ENCODE measurements at places on chromosomes 4 and X.

DNA sequence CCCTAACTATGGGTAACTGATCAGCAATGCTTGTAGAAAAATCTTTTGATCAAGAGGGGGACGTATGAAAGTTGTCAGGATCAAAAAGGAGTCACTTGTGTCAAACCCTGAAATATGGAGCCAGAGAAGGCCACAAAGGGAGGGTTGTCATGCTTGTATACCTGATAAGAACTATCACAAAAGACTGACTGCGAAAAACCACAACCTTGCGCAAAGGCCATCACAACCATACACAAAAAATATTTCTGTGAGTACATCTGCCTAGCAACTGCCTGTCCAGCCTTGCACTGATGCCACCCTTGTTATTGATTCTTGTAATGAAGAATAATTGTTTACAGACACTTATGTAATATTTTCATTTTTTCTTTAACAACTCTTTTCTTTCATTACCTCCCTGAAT is 22.8 kb upstream of the EIF4E start:
- no peak for DNase-seq

DNA sequence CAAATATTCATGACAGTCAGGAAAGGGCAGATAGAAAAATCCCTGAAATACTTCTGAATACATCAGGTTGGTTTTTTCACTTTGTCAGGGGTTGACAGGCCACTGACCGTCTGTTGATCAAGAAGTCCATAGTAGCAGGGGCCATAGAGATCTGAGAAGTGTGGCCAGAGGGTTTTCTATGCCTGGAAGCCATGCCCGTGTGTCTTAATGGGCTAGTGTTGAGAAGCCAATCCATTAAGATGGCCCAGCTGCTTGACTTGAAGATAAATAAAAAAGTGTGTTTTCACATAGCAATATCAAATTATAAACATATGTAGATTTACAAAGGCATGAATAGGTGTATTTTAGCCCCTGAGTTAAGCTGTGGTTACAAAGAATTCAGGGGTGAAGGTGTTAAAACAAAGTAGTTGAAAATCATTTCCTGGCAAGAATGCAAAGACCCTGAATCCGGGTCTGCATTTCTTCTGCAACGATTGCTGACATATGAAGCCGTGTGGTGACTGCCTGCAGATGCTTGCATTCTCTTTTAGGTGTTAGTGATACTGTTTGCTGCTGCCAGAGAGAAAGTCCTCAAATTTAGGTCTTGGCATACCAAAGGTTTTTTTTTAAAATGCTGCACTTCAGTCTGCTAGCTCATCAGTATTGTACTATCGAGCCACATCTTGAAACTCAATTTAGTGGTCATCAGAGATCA is 9.3 kb upstream of the LIMCH1 start:
- no peak for DNase-seq

DNA sequence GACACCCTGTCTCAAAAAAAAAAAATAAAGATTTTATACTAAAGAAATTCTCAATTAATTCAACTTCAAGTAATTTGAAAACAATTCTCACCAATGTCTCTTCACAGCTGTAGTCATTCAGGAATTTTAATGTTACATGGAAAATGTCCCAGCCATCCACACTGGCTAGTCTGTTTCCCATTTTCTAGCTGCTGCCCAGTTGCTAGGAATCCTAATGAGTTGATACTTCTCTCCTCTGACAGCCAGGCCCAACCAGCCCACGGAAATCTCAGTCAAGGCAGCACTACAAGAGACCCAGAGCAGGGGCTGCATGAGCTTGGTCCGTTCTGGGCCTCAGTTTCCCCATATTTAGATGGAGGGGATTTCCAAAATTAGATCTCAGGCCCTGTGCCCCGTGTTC is 59.1 kb downstream of the CASP3 start:
- no peak for DNase-seq

DNA sequence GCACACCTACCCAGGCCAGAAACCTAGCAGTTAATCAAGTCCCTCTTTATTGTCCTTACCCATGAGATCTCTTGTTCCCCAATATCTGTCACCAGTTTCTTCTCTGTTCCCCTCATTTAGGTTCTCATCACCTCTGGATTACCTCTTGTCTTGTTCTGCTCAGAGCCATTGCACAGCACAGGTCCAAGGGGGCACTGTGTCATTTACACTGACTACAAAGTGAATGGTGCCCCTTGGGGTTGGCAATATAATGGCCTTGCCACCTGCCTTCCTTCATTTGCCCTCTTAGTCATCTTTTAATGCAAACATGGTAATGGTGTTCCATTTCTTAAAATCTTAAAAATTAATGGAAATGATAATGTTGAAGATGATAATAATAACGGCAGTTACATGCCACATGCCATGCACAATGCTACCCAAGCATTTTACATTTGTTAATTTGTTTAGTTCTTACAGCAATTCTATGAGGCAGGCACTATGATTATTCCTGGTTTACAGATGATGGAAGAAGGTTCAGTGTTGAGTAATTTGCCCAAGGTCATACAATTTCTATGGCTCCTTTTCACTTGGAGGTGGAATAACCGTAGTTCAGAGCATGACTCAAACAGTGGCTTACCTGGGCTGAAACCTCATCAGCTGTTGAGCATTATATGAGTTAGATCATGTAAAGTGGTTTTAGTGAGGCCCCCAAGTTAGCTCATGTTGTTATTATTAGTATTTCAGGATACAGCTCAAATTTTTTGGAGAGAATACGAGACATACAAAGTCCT is 117.9 kb downstream of the RASL11B start:
- DNase-seq: no peak

DNA sequence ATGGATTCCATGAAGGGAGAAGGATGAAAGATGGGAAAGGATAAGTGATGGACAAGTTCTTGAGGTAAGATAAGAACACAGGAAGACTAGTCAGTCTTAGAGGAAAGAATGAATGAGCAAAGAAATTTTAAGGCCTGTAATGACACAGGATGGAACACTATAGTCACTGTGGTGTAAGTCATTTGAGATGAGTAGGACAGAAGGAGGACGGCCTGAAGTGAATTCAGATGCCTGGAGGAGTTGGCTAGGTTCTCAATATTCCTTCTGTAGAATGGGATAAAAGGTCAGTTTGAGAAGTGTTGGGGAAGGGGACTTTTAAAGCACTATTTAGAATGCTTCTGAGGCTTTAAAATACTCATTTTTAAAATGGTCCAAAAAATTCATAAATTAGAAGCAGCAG is 3.9 kb downstream of the MSMO1 start:
- no peak for DNase-seq

DNA sequence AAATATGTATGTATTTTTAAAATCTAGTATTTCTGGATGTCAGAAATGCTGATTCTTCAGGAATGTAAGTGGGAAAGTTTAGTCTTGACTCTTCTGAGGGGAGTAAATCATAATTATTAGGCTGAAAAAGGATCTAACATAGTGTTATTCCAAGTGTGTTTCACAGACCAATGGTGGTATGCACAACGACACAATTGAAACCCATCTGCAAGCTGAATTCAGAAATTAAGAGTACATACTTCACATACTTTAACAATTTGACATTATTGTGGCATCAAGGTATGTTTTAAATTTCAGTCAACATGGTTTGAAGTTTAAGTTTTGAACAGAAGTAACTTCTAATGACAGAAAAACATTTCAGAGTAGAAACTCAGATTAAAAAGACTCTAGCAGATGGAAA is 236.7 kb downstream of the SLC7A11 start:
- no peak for DNase-seq

GRCh38 chrX:123222920-123223319 is 38.8 kb downstream of the GRIA3 start:
- no peak for DNase-seq

- no peak for DNase-seq
Measured at GRCh38 chr4:137952116-137952515, 290.0 kb downstream of the SLC7A11 start.

- DNase-seq: no peak
Measured at GRCh38 chr4:103123114-103123513, 23.5 kb upstream of the BDH2 start.

DNA sequence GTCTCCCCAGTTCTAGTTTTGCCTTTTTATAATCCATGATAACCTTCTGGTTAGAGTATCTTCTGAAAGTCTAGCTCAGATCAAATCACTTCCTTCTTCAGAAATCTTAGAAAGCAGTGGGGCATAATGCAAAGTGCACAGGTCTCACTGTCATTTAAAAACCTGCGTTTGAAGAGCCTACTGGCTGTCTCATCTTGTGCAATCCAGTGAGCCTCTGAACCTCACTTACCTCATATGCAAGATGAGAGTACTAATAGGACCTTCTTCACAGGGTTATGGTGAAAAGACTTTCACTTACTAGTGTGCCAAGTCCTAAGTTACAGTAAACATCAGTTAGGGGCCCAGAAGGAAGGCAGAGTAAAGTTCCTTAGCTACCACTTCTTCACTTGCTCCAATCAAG is 131.4 kb downstream of the ENOX2 start:
- DNase-seq: no peak

DNA sequence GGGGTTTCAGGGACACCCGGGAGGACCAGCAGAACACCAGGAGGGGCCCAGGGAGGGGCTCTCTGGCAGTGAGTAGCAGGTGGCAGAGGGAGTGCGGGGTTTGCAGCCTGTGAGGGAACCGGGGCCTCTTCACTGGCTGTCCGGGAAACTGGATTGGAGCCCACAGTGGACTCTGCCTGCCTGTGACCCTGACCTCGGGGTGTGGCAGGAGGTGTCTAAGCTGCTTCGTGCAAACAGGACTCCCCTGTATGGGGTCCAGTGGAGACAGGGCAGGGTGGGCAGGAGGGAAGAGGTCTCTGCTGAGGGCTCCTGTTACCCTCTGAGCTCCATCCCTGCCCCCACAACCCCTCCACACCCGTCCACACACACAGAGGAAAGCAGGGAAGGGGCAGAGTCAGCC is 50.1 kb downstream of the FAM53A start:
- no peak for DNase-seq

DNA sequence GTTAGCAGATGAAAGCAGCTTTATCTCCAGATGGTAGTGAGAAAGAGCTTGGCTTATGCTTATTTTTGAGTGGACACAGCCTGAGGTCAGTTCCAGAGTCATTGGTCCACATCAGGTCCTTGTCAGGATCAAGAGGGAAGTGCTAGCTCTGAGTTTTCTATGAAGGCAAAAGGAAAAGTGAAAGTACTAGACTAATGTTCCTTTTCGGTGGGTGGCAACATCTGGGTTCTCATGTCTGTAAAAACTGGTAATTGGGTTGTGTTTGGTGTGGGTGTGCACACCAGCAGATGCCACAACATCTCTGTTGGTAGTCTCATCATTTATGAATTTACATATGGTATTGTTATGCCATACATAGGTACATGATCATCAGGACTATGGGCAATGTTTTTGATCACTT is 210.5 kb downstream of the PWWP3B start:
- no peak for DNase-seq

GRCh38 chr4:24856586-24856985 is 56.3 kb downstream of the CCDC149 start:
- DNase-seq: no peak

GRCh38 chr4:182786991-182787390 is 130.2 kb downstream of the DCTD start:
- DNase-seq: no peak

- DNase-seq: no peak
Measured at GRCh38 chr4:182062936-182063335, 180.3 kb upstream of the TENM3 start.

GRCh38 chrX:16185725-16186136 is 18.4 kb downstream of the MAGEB17 start:
- no peak for DNase-seq

DNA sequence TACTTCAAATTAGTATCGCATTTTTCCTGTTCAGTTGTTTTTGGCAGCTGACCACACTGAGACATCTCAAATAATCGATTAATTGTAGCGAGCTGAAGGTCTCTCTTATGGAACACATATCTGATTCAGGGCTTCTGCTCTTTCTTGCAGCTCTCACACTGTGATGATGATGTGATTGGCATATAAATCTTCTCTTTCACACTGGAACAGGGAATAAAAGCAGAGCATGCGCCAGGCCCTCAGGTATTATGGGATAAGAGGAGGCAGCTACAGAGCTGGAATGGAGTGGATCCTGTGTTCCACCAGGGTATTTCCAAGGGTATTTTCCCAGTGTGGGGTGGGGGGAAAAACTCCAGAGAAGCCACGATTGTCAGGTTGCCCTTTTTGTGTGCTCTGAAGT is 265.4 kb upstream of the CASK start:
- DNase-seq: no peak

DNA sequence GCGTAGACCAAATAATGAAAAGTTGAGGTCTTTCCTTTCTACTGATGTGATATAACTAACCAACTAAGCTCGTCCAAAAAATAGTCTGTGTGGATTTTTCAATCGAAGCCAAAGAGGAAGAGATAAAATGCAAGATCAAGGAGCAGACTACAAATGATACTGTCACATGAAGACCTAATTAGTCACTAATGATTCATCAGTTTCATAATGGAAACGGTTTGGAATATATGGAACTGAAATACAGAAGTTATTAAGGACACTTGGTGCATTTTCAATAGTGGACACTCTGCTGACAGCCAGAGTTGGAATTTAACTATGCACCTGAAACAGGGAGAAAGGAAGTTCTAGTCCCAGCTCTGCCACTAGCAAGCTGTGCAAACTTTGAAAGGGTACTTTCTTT is 119.8 kb downstream of the GUCY2F start:
- DNase-seq: no peak

GRCh38 chr4:6806924-6807626 is 24.5 kb downstream of the KIAA0232 start:
- DNase-seq: no peak

- no peak for DNase-seq
Measured at GRCh38 chr4:154877110-154877760, 96.2 kb downstream of the RBM46 start.

DNA sequence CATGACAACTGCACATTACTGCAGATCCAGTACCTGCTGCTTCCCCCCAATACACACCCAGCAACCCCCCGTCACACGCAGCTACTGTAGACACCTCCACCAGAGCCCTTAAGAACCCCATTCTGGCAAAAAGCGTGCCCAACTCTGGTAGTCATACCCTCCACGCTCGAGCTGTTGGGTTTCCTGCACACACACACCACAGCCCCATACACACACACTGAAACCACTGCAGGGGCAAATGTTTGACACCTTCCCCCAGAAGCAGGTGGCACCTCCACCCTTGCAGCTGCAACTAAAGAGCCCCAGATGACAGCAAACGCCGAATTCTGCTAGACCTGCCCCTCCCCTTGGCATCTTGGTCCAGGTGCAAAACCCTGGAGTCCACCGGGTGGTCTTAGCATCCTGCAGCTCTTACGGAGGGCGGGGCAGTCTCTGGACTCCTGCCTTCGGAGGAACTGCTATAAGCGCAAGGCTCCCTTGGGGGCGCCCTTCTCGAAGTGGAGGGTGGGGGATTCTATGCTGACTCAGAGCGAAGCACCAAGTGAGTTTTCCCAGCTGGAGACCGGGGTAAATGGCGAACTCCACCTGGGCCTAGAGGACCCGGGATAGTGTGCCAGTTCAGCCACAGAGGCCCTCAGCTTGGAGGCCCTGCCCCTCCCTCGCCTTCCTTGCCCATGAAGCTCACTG is 1.5 kb downstream of the FRMPD3 start:
- DNase-seq: no peak

DNA sequence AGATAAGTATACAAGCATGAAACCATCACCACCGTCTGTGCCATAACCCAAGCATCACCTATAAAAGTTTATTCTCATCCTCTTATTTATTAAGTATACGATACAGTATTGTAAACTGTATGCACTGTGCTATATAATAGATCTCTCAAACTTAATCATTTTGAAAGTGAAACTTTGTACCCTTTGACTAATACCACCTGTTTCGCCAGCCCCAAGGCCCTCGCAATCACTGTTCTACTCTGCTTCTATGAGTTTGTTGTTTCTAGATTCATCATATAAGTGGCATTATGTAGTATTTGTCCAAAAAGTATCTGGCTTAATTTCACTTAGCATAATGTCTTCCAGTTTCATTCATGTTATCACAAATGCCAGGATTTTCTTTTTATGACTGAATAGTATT is 72.1 kb upstream of the DOCK11 start:
- no peak for DNase-seq

All from effector CD8-positive, alpha-beta T cell (primary cell).